ENCODE measurements at places on chromosomes 3 and 15.

DNA sequence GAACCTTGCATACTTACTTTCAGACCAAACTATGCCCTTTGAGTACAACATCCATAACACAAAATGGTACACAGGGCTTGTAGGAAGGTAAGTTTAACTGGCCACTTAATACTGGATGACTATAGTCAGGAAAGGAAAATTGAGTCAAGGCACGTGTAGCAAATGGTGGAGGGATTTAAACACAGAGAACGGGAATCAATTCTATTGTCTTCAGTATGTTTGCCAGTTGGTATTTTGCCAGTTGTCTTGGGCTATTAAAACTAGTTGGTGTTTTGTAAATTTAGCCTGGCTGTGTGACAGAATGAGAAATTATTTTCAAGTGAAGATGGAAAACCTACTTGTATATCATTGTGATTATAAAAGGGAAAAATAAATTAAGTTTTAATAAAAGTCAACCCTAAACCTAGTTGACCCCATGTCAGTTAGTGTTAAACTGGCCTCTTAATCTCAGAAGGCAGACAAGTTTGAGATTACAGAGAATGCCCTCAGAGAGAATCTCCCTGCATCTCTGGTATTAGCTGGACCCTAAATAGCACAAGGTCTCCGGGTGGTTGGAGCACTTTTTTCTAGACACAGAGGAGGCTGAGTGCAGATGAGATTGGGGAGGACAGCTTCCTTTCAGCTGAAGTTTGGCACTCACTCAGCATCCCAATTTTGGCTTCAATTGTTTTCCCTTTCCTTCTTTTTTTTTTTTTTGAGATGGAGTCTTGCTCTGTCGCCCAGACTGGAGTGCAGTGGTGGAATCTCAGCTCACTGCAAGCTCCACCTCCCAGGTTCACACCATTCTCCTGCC is 91.2 kb downstream of the MB21D2 start:
- DNase-seq: no peak

DNA sequence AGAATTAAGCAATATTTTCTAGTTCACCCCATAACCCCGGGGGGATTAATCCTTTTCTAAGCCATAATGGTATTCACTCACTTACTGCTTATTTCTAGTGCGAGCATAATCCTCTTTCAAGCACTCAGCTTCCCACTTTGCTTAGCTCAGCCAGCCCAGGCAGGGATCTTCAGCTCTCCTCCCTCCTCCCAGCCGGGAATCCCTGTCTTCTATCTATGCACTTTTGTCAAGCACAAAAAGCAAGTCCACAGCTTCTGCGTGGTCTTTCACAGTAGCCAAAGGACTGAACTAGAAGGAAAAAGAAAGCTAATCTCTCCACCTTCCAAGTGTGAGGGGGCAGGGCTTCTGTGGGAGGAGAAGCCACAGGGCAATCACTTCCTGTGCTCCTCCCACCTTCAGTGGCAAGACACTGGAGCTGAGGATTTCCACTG is 62.8 kb downstream of the PEX5L start:
- no peak for DNase-seq

DNA sequence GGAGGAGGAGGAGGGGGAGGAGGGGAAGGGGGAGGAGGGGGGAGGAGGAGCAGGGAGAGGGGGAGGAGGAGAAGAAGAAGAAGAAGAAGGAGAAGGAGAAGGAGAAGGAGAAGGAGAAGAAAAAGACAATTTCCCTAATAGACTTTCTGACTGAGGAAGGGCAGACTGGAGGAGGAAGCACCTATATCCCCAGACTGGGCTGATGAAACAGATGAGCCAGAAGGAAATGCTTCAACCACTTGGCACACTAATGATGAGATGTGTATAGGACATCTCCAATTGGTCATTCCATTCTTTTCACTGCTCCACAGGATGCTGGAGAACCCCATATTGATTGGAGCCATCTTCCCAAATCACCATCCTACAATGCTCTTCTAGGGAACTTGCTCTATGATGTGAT is 69.9 kb downstream of the LYZL4 start:
- no peak for DNase-seq

- DNase-seq: no peak
Observed at GRCh38 chr3:186732169-186732766, 15.1 kb downstream of the KNG1 start.

- no peak for DNase-seq
Observed at GRCh38 chr3:100141586-100141985, 27.3 kb upstream of the FILIP1L start.

- no peak for DNase-seq
Observed at GRCh38 chr3:31932990-31933389, 48.1 kb downstream of the OSBPL10 start.

DNA sequence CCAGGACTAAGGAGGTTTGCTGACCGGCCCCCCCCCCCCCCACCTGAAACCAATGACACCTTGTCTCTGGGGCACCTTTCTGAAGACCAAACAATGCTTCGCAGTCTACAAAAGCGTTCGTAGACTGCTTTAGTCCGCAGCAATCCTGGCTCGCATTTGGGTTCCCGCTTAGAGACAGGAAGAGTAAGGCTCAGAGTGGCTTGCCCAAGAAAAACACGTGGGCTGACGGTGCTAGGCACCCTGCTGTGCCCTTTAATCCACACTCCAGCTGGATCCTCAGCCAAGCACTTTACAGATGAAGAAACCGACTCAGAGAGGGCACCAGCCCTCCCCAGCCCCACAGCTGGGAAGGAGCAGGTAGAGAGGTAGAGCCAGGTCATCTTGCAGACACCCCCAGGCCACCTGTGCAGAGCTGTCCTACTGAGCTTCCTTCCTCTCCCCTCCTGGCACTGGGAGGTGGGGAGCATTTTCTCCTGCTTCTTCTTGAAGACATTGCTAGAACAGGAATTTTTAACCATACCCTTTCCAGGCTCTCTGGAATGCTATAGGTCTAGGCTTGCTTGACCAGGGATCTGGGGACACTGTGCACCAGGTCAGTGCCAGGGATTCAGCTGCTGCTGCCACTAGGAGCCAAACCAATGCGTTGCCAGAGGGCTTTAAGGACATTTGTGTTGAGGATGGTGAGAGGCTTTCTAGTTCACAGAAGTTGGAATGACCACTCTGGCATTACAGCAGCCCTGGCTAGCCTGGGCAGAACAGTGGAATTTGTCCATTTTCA is 1.0 kb upstream of the KLF15 start:
- DNase-seq: no peak

- DNase-seq: no peak
Observed at GRCh38 chr15:37792351-37792750, 142.1 kb upstream of the TMCO5A start.
